ENCODE measurements at places on chromosomes 5 and 9. TPM values are rescaled to one million over a fixed set of nuclear protein-coding genes. Genes with fewer than 3 reads are reported as not detected.

The BRD9 gene
- total RNA-seq: 42.3 TPM

The SLC34A1 gene
- total RNA-seq: not detected

The CLIC3 gene
- total RNA-seq: 5.8 TPM

The BNC2 gene
- 52.5 TPM for total RNA-seq

The PCDHGB6 gene
- 5.1 TPM for total RNA-seq

The MYORG gene
- total RNA-seq: 1.2 TPM
